GM04503 (cell line): ENCODE measurements at places on chromosomes 12 and 14.

- no peak for DNase-seq
These were observed 496.9 kb upstream of the TMEM132C start for GRCh38 chr12:127770118-127770517.

GRCh38 chr14:101071493-101071906, 168.0 kb upstream of the RTL1 start:
- DNase-seq: no peak

DNA sequence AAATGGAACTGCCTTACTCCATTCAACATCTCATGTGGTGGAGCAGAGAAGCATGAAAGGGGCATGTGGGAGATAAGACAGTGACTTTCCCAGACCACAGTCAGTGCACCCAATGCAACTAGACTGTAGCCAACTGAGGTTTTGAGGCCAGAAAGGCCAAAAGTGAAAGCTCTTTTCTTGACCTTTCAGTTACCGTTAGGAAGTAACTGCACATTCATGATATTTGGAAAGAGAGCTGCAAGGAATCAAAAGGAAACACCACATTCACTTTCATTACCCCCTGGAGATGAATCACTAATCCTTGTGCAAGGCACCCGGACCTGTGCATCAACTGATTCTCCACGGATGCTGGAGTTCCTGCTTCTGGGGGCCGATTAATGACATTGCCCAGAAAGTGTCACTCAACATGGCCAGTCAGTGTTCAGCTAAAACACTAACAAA, 72.9 kb upstream of the ELK3 start:
- DNase-seq: no peak

GRCh38 chr12:14111230-14111865, 129.9 kb upstream of the GRIN2B start:
- no peak for DNase-seq

- DNase-seq: no peak
These were observed 29.5 kb downstream of the TRPV4 start for GRCh38 chr12:109803678-109804077.

GRCh38 chr14:72845683-72846082, 48.2 kb downstream of the DPF3 start:
- no peak for DNase-seq

DNA sequence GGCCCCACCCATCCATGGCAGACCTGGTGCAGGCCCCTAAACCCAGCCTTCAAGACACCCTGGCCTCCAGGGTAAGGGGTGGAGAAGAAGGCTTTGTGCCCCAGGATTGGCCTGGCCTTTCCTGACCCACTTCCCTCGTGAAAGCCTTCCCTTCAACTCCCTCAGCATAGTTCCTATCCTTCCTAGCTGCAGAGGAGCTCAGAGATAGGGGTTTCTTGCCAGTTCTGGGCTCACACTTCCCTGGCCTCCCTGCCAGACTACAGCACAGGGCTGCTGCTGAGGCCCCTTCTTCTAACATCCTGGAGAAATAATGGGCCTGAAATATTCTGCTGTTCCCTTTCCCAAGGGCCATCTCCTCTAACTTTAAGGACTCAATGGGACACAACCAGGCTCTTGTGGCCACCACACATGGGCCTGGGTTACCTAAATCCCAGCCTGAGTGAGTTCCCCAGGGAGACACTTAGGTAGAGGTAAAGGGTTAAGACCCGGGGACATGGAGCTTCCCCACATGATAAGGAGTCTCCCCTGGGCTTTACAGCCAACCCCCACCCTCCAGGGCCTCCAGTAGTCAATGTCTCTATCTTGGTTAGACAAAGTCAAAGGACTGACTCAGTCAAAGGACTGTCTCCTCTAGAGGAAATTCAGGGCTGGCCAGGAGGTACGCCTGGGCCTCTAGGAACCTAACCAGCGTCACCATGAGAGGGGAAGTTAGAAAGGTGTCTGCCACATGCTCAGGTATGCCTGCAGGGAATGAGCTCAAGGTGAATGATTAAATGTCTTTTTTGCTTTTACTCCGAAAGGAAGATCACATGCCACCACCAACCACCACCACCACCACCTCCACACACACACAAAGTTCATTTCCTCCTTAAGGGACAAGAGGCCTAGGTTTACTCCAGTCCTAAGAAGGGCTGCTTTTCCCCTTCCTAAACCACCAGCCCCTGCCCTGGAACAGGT, 7.1 kb downstream of the ZFP36L1 start:
- no peak for DNase-seq

GRCh38 chr14:66043921-66044320, 442.2 kb upstream of the CCDC196 start:
- DNase-seq: no peak

GRCh38 chr12:113180333-113180732, 4.9 kb downstream of the DDX54 start:
- no peak for DNase-seq

- peak; percentile 37 for DNase-seq
These were observed 63.8 kb downstream of the FBXO33 start for GRCh38 chr14:39368261-39368959.

DNA sequence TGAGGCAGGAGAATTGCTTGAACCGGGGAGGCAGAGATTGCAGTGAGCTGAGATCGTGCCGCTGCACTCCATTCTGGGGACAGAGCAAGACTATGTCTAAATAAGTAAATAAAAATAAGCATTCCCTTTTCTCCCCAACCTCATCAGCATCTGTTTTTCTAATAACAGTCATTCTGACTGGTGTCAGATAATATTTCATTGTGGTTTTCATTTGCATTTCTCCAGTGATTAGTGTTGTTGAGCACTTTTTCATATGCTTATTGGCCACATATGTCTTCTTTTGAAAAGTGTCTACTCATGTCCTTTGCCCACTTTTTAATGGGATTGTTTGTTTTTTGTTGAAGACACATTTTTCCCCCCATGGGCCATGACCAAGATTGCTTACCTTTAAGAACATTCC, 243.2 kb downstream of the ADAMTS20 start:
- DNase-seq: no peak

- no peak for DNase-seq
These were observed 3.3 kb downstream of the FBXL14 start for GRCh38 chr12:1591034-1591433.

DNA sequence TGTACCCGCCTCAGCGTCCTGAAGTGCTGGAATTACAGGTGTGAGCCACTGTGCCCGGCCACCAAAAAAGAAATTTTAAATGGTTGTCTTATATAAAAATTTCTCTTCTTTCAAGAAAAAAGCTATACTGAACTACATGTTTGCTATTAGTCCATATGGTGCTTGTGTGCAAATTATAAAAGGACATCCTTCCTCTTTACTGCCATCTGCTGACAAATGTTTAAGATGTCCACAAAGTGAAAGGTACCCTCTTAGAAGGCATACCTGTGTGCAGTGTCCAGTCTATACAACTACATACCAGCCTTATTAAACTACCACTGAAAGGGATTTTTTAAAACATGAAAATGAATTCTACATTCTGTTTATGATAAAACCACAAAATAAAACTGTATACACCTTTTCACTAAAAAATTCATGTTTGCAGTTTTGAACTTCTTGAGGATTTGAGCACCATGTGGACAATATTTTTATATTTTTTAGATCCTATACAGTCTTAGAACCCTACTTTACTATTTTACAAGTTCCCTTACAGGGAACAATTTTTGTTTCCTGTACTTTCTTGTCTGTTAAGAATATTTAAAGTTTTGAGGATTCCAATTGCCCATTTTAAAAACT, 32.8 kb upstream of the TOMM20L start:
- no peak for DNase-seq

GRCh38 chr14:97620066-97620465, 822.9 kb downstream of the VRK1 start:
- DNase-seq: no peak
